ENCODE measurements at places on chromosomes 3 and 15. TPM values are rescaled to one million over a fixed set of nuclear protein-coding genes. Genes with fewer than 3 reads are reported as not detected.

Gene GOLGA6D
- not detected for total RNA-seq

Gene SCN11A
- total RNA-seq = not detected

Gene CNBP
- 243 TPM for total RNA-seq

Gene IQCF5
- not detected for total RNA-seq

Gene BUB1B
- 35.5 TPM for total RNA-seq

Measured in bronchus fibroblast of lung (primary cell).